ENCODE measurements at places on chromosomes 16 and 17.

GRCh38 chr17:35906926-35907637, 23.5 kb downstream of the RDM1 start:
- H3K27ac ChIP-seq, result no peak overlapping the region
- H3K4me1 ChIP-seq, result peaks cover 5% of the 10 kb centered on the region
- DNase-seq, result no peak
- no peak overlapping the region for H3K4me3 ChIP-seq
- H3K36me3 ChIP-seq, result no peaks in the 10 kb centered on the region

DNA sequence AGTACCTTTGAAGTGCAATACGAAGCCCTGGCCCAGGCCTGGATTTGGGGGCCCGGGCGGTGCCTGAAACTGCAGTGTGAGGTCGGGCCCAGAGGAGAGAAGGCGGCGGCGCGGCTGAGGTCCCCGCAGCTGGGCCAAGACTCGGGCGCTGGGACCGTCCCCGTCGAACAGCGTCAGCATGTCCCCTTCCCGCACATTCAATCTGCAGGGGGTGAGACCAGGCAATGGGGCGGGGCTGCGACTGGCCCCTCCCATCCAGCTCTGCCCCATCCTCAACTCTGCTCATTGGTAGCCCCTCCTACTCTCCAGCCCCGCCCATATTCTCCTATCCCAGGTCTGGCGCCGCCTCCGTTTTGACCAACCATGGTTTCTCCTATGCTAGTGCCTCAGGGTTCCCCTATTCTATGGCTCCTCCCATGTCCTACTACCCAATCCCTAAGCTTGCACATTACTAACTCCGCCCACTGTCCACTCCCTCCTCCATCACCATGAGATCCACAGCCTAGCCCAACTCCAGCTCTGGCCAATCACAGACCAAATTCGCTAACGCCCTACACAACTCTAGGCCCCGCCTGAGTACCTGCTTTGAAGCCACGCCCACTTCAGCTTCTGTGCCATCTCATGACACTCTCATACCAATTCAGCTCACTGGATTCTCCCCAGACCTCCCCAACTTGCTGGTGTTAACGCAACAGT, 14.4 kb upstream of the CDIPT start:
- peaks cover 16% of the 10 kb centered on the region for H3K4me1 ChIP-seq
- H3K4me3 ChIP-seq, result peak overlapping the region; percentile 50
- H3K27me3 ChIP-seq, result peaks cover 9% of the 10 kb centered on the region
- no peaks in the 10 kb centered on the region for H3K36me3 ChIP-seq
- no peak overlapping the region for H3K27ac ChIP-seq
- DNase-seq, result no peak

- H3K27me3 ChIP-seq, result no peaks in the 10 kb centered on the region
- no peak overlapping the region for H3K27ac ChIP-seq
- no peaks in the 10 kb centered on the region for H3K4me1 ChIP-seq
- H3K36me3 ChIP-seq, result no peaks in the 10 kb centered on the region
- H3K4me3 ChIP-seq, result no peak overlapping the region
These were observed 99.6 kb downstream of the SKAP1 start for GRCh38 chr17:48330421-48330820.

DNA sequence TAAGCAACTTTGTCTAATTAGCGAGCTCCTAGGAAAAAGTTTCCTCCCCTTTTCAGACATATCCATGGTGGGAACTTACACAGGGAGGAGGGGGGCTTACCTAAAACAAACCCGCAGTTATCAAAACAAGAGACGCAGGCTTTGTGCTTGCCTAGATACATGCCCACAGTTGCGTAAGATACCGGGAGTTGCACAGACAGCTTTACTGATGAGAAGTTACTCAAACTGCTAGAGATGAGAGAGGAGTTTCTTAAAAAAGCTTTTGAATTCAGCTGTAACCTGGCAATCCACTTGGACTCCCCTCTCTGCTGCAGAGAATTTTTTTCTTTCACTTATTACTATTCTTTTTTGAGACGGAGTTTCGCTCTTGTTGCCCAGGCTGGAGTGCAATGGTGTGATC, 6.8 kb upstream of the ZP2 start:
- no peak overlapping the region for H3K4me3 ChIP-seq
- DNase-seq, result no peak
- no peak overlapping the region for H3K27ac ChIP-seq
- no peaks in the 10 kb centered on the region for H3K4me1 ChIP-seq

DNA sequence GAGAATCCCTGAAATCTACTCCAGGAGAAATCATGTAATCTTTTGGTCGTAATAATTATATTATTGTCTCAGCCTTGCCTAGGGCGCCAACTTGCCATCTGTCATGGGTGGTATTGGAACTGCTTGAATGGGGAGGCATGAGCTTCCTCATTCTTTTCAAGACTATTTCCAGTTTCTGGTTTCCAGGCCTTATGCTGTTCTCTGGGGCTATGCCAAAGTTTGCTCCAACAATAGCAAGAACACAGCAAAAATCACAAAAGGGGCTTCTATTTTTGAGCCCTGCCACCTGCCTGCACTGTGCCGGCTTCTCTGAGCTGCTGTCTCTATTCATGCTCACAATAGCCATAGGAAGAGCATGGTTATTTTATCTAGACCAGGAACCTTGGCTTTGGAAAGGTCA, 111.7 kb downstream of the SPECC1 start:
- no peaks in the 10 kb centered on the region for H3K4me1 ChIP-seq
- H3K27ac ChIP-seq, result no peak overlapping the region
- no peaks in the 10 kb centered on the region for H3K27me3 ChIP-seq
- no peak for DNase-seq
- no peak overlapping the region for H3K4me3 ChIP-seq
- no peaks in the 10 kb centered on the region for H3K36me3 ChIP-seq

GRCh38 chr16:84864326-84864955, 44.7 kb downstream of the CRISPLD2 start:
- no peaks in the 10 kb centered on the region for H3K27me3 ChIP-seq
- peaks cover 7% of the 10 kb centered on the region for H3K36me3 ChIP-seq
- peaks cover 6% of the 10 kb centered on the region for H3K4me1 ChIP-seq
- no peak for DNase-seq
- no peak overlapping the region for H3K27ac ChIP-seq

- H3K4me1 ChIP-seq, result peaks cover 45% of the 10 kb centered on the region
- H3K36me3 ChIP-seq, result no peaks in the 10 kb centered on the region
- no peak for DNase-seq
- no peaks in the 10 kb centered on the region for H3K27me3 ChIP-seq
These were observed 21.1 kb upstream of the TFAP4 start for GRCh38 chr16:4293822-4294457.

- no peak for DNase-seq
- no peaks in the 10 kb centered on the region for H3K36me3 ChIP-seq
- H3K27me3 ChIP-seq, result no peaks in the 10 kb centered on the region
- no peak overlapping the region for H3K4me3 ChIP-seq
These were observed 495.0 kb upstream of the HSBP1 start for GRCh38 chr16:83312718-83313245.

DNA sequence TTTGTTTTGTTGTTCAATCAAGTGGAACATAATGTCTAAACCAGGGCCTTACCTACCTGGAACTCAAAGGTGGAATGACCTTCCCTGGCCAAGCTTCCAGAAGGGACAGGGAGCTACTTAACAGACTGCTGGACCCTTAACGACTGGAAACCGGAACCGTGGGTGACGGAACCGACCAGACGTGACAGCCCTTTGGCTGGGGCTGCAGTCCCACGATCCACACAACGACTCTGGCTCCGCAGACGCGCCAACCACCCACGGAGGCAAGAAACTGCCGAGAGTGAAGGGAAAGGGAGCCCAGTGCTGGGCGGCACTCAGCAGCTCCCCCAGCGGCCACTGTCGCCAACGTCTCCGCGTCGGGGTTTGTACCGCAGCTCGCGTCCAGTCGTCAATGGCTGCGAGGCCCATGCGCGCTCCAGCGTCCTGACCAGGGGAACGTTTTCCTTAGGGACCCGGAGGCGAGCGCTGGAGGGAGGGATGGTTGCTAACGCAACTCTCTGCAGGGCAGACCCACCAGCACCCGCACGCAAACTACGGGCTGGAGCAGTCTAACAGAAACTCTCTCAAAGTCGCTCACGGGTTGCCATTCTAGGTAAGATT, 5.5 kb upstream of the KIF22 start:
- H3K27me3 ChIP-seq, result no peaks in the 10 kb centered on the region
- no peak for DNase-seq
- H3K36me3 ChIP-seq, result no peaks in the 10 kb centered on the region
- peak overlapping the region; percentile 25 for H3K4me3 ChIP-seq

DNA sequence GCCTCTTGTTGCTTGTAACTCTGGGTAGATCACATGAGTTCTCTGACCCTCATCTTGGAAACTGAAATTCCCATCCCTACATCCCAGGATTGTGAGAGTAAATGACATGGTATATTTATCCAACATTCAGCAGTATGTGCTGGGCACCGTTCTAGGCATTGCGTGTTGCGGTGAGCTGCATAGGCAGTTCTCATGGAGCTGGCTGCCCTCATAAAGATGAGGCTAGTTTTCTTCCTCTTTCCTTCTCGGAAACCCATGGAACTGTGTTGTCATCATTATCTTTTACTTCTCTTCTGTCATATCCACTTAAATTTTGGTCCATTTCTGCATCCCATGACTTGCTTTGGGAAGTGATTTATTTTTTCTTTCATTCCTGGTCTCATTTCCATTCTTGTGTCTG, 17.2 kb downstream of the CMIP start:
- H3K4me3 ChIP-seq, result no peak overlapping the region
- H3K27ac ChIP-seq, result no peak overlapping the region
- peaks cover 72% of the 10 kb centered on the region for H3K4me1 ChIP-seq
- no peak for DNase-seq
- no peaks in the 10 kb centered on the region for H3K27me3 ChIP-seq

DNA sequence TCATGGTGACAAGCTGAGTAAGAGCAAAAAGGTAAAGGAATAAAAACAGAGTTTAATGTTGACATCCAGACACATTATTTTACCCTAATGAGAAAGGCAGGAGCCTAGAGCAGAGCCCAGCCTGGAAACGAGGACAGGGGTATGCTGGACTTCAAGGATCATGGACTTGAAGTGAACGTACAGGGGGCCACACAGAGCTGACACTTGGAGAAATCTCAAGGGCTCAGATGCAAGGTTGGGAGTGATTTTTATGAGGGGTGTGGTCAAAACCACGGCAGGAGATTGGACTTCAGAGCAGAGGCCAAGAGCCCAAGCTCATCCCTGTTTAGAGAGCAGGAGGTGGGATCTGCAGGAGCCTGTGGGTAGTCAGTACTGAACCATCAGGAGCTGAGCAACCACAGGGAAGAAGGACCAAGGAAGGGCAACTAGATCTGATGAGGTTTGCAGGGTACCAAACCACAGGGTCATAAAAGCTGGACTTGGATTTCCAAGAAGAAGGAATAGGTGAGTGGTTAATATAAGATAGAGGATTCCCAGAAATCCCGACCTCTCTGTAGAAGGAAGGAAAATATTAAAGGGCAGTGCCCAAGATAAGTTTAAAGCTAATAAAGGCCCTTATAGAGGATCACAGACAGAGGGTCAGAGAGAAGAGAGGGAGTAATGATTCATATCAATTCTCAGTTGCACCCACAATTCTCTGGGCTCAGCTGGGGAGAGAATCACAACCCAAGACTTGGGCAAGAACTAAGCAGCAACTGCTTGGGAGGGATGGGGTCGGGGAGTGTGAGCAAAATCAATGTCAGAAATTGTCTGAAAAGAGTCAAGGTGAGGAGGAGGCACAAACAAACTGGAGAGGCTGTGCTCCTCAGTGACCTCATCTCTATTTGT, 331.7 kb downstream of the SOX9 start:
- no peaks in the 10 kb centered on the region for H3K27me3 ChIP-seq
- no peaks in the 10 kb centered on the region for H3K4me1 ChIP-seq
- H3K27ac ChIP-seq, result no peak overlapping the region
- no peak for DNase-seq
- no peak overlapping the region for H3K4me3 ChIP-seq

DNA sequence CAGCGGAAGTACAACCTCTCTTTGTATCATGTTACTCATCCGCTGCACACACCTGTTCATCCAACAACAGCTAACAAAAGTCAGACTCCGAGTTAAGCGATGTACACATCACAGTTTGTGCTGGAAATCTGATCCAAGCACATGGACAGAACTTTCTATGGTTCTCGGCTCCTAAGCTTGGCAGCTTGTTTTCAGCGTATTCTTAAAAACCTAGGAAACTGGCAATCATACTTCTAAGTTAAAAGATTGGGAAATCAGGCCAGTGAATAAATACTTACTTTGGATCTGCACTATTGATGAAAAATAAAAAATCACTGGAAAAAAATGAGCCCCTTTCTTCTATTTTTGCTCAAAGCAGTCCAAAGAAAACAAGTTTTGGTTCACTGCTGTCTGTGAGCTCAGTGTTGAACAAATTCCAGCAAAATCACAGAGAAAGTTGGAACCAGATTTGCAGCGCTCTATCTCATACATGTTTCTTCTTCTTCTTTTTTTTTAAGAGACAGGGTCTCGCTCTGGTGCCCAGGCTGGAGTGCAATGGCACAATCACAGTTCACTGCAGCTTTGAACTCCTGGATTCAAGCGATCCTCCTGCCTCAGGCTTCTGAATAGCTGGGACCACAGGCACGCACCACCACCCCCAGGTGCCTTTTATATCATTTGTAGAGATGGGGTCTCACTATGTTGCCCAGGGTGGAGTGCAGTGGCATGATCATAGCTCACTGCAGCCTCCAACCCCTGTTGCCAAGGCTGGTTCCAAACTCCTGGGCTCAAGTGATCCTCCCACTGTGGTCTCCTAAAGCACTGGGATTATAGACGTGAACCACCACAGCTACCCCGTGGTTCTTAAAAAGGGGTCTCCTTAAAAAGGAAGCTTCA, 71.6 kb upstream of the CREBBP start:
- DNase-seq, result no peak
- H3K36me3 ChIP-seq, result no peaks in the 10 kb centered on the region
- H3K4me3 ChIP-seq, result no peak overlapping the region
- H3K27ac ChIP-seq, result peak overlapping the region; percentile 86

DNA sequence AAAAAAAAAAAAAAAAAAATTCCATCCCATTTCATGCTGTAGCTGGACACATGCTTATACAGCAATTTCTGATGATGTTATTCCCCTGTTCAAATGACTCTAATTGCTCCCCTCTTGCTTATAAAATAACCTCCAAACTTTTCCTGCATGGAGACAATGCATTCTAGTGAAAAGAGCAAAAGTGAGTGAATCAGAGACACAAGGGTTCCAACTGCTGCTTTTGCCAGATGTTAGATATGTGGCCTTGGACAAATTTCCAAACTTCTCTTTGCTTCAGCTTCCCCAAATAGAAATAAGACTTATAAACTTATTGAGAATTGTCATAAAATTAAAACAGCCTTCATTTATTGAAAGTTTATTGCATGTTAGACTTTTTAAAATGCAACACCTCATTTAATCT, 65.0 kb upstream of the AXIN2 start:
- no peaks in the 10 kb centered on the region for H3K36me3 ChIP-seq
- no peak for DNase-seq
- no peak overlapping the region for H3K4me3 ChIP-seq
- H3K27ac ChIP-seq, result no peak overlapping the region

- no peaks in the 10 kb centered on the region for H3K27me3 ChIP-seq
- peaks cover 11% of the 10 kb centered on the region for H3K4me1 ChIP-seq
- peak overlapping the region; percentile 80 for H3K4me3 ChIP-seq
- no peak for DNase-seq
These were observed 825 bp downstream of the BLMH start for GRCh38 chr17:30290696-30291542.

GRCh38 chr16:86528061-86528929, 18.0 kb downstream of the FOXF1 start:
- no peaks in the 10 kb centered on the region for H3K27me3 ChIP-seq
- no peak for DNase-seq
- H3K36me3 ChIP-seq, result no peaks in the 10 kb centered on the region
- H3K4me1 ChIP-seq, result no peaks in the 10 kb centered on the region
- H3K4me3 ChIP-seq, result no peak overlapping the region

- H3K4me3 ChIP-seq, result no peak overlapping the region
- DNase-seq, result no peak
- no peak overlapping the region for H3K27ac ChIP-seq
- peaks cover 5% of the 10 kb centered on the region for H3K4me1 ChIP-seq
- H3K27me3 ChIP-seq, result no peaks in the 10 kb centered on the region
- no peaks in the 10 kb centered on the region for H3K36me3 ChIP-seq
These were observed 13.6 kb upstream of the RASD1 start for GRCh38 chr17:17509601-17510425.

Data from esophagus squamous epithelium (tissue), 5 donors.